ENCODE measurements at places on chromosomes 1 and 21.

DNA sequence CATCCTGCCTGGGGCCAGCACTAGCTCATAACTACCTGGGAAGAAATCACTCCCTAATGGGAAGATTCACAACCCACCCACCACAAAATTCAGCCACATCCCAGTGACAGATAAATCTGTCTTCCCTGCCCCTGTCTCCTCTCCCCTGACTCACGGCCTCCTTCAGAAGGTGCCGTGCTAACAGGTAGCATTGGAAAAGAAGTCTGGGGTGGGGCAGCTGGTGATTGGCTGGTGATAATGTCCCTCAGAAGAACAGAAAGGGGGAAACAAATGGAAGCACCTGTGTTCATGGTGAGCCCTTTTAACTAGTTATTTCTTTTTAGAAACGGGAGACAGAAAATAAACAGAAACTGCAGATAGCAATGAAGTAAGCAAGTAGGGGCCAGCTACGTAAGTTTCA, 29.1 kb downstream of the ITPKB start:
- DNase-seq: no peak

DNA sequence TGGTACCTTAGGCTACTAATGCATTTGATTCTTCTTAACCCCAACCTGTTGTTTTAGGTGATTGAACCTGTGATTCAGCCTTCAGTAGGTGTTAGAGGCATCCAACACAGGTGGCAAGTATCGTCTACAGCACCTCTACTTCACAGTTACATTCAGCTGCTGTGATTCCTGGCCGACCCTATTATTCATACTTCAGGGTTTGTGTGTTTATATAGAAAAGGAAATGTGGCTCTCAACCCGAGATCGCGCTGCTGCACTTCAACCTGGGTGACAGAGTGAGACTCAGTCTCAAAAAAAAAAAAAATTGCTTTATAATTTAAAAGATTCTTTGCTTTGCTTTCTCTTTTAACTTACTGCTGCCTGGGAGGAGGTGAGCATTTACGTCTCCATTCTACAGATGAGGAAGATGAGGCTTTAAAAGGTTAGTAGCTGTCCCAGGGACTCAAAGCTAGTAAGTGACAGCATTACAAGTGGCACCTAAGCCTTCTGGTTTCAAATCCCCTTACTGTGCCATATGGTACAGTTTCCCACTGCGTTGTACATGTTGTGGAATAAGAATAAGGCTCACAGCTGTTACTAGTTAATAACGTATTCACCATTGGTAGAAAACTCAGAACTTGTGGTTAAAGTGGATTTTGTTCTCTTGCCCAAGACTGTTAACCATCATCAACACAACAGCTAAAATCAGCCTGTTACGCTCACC, 9.9 kb upstream of the GPR25 start:
- DNase-seq: peak; percentile 44

DNA sequence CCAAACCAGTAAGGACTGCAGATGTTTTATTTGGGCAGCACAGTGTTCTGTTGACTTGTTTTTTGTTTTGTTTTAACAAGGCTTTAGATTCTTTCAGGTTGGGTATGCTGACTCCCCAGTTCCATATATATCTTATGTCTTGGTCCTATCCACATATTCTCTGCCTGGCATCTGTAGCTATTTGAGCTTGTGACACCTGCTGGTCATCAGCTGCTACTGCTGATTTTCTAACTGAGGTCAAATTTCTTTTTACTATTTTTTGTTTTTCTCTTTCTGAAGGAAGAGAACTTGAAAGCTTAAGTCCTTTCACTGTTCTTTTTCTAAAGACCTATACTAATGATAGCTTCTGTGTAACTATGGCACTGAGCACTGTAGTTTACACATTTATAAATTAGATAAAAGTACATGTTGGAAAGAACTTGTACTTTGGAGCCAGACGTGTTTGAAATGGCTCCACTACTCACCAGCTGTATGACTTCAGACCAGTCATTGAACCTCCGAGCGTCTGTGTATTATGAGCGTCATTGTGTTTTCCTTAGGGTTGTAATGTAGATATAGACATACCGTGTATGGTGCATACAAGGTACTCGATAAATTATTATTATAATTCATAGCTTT, 109.4 kb downstream of the NRDC start:
- DNase-seq: peak; percentile 51

DNA sequence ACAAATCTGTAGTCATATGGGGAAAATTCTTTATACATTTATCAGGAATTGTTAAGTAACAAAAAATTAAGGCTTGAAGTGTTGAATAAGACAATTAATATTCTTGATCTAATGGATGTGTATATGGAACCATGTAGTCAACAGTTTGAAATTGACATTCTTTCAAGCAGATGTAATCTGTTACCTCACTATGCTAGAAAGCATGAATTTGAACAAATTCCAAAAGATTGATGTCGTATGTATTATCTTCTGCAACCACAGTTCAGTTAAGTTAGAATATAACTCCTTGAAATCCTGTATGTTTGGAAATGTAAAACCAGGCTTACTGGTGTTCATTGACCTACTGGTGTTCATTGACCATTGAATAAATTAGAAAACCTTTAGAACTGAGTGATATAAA, 16.1 kb downstream of the CCDC18 start:
- DNase-seq: no peak

- no peak for DNase-seq
Observed at GRCh38 chr21:25080661-25081060, 526.6 kb downstream of the MRPL39 start.

DNA sequence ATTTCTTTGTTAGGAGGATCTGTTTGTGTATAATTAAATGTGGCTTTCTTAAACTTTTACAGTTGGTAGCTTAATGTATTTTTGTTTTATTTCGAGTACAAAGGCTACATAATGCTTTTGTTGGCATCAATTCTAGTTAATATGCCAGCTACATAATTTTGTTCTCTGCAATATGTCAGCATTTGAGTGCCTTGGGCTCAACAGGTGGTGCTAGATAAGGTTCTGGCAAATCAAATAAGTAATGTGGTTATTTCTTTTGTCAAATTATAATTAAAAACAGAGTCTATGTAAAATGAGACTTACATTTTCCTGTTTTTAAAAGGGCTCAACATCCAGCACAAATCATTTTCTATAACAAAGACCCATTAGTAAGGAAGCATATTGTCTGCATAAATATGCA, 410.6 kb upstream of the NR5A2 start:
- no peak for DNase-seq

- DNase-seq: no peak
Observed at GRCh38 chr1:224617410-224618355, 1.6 kb downstream of the CNIH3 start.

- no peak for DNase-seq
Observed at GRCh38 chr1:204274446-204274845, 60.7 kb upstream of the GOLT1A start.

DNA sequence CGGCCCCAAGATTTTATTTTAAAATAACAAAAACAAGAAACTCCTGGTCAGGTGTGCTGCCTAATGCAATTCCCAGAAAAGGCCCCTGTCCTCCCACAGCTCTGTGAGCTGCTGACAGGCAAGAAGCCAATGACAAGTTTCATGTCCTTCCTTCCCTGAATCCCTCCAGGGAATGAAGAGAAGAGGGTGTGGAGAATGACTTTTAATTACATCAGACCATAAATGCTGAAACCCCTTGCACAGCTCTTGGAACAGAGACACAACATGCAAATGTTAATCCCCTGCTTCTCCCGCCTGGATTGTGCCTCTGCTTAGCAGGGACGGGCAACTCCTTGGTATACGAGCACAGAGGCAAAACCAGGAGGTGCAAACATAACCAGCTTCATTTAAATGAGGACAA, 228.1 kb upstream of the CAMK1G start:
- DNase-seq: no peak
